ENCODE measurements at places on chromosomes 11 and 22.
A peak's percentile ranks its signal among the peaks of the same experiment; 100 is the strongest.

GRCh38 chr22:27336151-27337090, 465.1 kb downstream of the MN1 start:
- DNase-seq, result no peak

DNA sequence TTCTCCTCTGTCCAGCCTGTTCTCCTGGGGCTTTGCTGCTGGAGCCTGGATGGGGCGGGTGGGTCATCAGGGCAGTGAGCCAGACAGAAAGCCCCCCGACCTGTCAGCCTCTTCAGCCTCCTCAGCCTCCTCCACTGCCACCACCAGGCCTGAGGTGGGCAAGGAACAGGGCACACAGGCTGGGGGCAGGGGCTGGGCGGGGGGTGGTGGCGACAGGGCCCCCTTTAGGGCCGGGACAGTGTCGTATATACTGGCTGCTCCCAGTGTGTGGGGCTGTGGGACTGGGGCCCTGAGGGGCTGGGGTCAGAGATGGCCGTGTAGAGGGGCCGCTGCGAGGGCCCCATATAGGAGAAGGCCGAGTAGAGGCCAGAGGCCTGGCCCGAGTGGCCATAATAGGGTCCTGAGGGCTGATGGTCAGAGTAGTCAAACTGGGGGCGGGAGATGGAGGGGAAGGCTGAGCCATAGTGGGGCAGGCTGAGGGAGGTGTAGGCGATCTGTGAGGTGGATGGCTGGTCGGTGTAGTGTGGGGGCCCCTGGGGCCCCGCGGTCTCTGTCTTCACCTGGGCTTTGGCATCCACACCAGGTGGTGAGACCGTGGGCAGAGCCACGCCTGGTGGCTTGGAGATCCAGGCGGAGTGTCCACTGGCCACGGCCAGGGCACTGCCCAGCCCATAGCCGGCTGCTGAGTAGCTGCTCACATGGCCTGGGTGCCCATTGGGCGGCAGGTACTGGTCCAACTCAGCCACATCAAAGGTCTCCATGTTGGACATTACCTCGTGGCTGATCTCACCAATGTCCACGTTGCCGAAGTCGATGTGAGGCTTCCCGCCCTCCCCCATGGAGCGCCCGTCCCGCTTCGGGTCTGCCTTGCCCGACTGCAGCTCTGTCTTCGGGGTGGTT, 10.8 kb downstream of the SOX10 start:
- no peak for DNase-seq

DNA sequence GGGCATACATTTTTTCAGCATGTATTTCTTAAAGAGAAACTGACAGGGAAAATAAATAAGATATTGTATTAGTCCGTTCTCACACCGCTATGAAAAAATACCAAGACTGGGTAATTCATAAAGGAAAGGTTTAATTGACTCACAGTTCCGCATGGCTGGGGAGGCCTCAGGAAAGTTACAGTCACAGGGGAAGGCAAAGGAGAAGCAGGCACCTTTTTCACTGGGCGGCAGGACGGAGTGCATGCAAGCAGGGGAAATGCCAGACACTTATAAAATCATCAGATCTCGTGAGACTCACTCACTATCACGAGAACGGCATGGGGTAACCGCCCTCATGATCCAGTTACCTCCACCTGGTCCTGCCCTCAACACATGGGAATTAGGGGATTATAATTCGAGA, 44.2 kb downstream of the PPFIA1 start:
- DNase-seq, result no peak

DNA sequence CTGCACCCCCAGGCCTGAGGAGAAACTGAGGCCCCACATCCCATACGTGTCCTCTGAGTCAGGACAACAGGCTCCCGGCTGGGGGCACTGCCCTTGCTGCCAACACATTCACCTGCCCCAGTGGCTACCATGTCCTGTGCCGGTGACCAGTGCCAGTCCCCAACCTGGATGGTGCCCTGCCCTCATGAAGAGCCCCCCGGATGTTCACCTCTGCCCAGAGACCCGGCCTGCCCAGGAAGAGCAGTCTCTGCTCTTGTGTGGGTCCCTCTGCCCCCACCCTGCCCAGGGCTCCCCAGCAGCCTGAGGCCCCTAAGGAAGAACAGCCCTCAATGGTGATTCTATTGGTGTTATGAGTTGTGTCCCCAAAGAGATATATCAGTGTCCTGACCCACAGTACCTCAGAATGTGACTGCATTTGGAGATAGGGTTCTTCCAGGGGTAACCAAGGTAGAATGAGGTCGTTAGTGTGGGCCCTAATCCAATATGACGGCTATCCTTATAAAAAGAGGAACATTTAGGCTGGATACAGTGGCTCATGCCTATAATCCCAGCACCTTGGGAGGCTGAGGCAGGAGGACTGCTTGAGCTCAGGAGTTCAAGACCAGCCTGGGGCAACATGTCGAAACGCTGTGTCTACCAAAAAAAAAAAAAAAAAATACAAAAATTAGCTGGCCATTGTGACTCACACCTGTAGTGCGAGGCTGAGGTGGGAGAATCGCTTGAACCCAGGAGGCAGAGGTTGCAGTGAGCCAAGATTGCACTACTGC, 13.2 kb upstream of the DGCR8 start:
- DNase-seq, result no peak

DNA sequence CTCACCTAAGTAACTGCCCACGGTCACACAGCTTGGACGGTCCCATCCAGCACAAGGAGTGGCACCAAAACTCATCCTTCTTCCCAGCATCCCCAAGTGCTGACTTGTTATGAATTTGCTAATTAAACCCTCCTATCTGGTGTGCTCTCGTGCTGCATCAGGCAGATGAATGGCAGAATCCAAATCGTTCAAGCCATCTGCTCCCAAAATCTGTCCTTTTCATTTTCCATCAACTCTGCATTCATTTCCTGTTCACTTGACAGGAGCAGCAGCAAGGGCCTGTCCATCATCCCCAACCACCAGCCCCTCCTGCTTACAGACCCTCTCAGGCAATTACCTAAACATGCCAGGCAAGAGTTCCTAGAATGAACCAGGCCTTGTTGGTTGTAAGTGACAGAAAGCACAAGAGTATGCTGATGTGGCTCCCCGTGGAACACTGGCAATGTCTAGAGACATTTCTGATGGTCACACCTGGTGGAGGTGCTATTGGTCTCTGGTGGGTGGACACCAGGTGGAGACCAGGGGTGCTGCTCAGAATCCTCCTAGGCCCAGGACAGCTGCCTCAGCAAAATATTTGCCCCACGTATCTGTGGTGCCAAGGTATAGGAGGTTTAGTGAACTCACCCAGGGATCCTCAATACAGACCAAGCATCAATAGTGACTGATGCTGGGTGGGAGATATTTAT, 832.5 kb downstream of the TBC1D22A start:
- DNase-seq, result no peak

GRCh38 chr22:39589875-39590274, 19.3 kb downstream of the CACNA1I start:
- DNase-seq, result no peak

DNA sequence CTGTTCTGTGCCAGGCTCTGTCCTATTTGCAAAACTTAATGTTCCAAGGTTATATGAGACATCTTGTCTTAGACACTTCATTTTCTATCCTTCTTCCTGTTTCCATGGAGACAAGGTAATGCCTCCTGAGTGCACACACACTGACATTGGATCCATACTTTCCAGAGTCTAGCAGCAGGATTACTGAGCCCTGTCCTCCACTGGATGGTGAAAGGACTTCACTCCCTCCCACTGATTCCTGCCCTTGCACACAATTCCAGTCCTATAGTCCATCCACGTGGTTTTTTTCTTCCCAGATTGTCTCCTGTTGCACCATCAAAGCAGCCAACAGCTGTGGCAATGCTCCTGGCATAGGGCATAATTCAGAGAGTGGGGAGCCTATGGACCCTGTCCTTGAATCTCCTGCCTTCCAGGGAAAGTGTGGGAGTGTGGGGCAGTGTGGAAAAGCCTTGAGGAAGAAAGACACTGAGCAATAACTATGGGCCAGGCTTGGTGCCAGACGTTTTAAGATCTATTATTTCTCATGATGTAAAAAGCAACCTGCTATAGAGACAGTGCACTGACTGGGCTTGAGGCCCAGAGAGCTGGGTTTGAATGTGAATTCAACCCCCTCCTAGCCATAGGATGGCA, 31.3 kb downstream of the SERPINH1 start:
- DNase-seq, result peak; percentile 30

GRCh38 chr11:115008799-115009198, 330.5 kb downstream of the NXPE2 start:
- no peak for DNase-seq

DNA sequence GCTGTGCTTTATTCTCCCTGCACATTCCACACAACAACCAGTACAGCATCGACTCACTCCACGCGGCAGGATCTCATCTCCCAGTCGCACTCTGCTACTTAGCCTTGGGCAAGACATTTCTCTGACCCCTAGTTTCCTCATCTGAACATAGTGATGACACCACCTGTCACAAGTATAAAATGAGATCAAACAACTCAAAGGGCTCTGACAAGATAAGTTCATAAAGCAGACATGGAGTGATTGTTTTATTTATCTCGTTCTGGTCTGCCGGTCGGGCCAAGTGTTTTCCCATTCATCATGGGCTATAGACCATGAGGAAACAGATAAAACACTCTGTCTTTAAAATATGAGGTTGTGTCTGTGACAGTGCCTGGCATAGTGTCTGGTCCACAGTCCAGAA, 35.0 kb downstream of the DSCAML1 start:
- DNase-seq, result no peak

DNA sequence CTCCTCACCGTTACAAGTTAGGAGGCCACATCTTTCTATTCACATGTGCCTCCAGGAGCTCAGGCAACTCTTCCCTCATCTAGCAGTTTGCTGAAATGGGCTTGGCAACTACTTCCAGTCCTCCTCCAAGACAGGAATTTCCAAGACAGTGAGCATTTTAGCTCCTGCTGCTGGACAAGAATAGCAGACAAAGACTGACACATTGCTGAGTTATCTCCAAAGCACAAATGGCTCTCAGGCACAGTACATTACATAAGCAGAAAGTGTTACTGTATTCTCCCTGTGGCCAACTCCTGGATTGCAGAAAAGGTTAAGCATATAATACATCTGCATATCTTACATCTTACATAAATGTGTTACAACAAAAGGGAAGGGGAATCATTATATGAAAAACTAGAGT, 83.2 kb upstream of the POU2AF2 start:
- no peak for DNase-seq

DNA sequence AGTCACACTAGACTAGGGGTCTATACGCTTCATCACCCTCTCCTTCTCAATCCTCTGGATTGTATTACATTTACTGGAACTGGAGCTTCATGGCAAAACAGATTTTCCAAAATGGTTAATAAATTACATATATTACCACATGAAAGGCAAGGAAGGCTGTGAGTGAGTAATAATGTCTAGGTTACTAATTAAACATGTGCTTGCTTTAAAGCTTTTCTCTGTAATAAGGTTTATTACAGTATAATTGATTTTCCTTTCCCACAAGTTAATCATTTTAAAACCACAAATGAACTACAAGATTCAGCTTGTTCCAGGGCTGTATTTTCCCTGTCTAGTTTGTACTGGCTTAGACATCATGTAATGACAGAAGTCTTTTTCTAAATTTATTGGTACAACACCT, 25.6 kb downstream of the MMP13 start:
- no peak for DNase-seq

GRCh38 chr11:100910808-100911207, 218.8 kb downstream of the PGR start:
- DNase-seq, result no peak

GRCh38 chr22:27474112-27474571, 327.4 kb downstream of the MN1 start:
- DNase-seq, result no peak

DNA sequence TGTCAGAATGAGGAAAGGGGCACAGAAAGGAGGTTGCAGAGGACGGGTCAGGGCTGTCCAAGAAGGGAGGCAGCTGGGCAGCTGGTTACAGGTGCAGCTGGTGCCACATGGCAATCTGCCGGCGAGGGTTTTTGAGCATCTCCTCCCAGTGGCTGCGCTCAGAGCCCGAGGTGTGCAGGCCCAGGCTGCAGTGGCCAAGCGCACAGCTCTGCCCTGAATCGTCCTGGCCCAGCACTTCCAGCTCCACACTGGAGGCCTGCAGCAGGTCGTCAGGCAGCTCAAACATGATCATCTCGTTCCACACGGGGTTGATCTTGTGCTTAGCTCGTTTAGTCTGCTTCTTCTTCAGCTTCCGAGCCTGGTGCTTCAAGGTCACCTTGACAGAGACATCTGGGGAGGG, 42.2 kb downstream of the SYT13 start:
- no peak for DNase-seq

DNA sequence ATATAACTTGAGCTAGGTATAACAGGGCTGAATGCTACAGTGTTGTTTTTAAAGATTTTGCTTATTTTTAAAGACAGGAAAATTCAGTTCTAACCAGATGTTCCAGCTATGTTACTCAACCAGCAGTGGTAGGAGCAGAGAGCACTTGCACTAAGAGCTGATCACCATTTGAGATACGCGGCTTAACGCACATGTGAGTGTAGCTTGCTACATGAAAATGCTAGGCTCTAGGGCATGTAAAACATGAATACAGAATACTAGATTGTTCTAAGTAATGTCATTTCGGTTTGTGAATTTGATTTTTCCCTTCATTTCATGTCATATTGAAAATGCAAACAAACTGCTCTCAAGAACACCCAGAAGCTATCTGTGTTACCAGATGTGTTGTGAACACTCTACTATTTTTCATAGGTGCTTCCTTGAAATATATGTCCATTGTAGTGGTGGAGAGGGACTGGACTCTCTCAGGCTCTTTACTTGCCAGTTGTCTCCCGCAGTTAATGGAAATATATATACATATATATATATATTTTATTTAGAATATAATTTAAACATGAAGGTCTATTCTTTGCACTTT, 10.8 kb upstream of the TECTA start:
- DNase-seq, result no peak

DNA sequence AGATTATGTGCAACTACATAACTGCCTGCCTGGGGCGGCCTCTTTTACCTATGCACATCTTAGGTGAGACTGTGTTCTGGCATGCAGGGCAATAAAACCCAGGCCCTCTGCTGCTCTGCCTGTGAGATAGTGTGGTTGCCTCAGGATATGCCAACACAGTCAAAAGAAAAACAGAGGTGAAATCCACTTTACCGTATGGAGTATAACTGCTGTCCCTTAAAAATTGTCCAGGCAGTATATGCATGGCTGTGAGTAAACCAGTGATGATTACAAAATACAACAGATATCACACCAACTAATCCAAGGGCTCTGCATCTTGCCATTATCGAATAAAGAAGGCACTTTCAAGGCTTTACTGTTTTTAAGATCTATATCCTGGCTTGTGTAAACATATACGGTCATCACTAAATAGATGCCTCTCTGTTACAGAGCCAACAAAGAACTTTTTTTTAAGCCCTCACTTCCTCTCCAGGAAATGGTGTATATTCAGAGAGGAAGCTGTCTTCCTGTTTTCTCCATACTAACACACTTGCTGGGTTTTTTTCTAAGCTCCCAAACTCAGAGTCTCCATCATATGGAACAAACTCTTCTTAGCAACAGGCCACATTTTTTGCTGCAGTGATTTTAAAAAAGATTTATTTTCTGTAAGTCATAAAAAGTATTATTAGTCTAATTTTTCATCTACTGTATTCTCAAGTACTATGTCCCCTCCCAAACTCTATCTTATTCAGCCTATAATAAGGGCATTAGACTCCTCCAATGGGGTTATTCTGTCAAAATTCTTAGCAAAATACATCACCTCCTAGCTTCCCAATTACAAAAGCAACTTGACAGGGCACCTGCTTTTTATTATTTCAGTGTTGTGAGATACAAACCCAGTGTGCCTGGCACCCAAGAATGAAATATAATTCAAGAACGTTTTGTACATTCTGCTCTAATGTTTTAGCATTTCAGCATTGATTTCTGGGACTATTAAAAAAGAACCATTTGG, 135.2 kb downstream of the MAML2 start:
- DNase-seq, result no peak

GRCh38 chr11:75733431-75734107, 15.9 kb downstream of the MOGAT2 start:
- peak; percentile 7 for DNase-seq

All from COR-L47 (cell line).